ENCODE measurements at places on chromosomes 5 and 9. TPM values are rescaled to one million over a fixed set of nuclear protein-coding genes. Genes with fewer than 3 reads are reported as not detected.
A peak's percentile ranks its signal among the peaks of the same experiment; 100 is the strongest.

GRM6 gene
- not detected for total RNA-seq

DNA sequence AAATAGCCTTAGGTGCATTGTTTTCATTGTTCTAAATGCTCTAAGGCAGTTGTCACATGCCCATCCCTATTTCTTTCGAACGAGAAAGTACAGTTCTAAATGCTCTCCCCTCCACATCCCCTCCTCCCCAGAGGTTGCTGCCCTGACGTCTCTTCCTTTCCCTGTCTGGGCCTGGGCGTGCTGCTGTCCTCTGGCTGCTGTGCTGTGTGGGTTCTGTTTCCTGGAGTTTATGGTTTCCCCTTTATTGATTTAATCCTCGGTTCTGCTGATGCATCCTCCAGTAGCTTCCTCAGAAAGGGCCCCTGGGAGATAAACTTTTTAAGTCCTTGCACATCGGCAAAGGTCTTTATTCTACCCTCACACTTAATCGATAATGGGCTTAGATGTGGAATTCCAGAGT is 48.8 kb downstream of the MVB12B start:
- no peaks in the 10 kb centered on the region for H3K27me3 ChIP-seq
- H3K4me1 ChIP-seq, result peaks cover 59% of the 10 kb centered on the region
- H3K27ac ChIP-seq, result peak overlapping the region; percentile 89
- DNase-seq, result no peak

SHOC1 gene
- total RNA-seq, result not detected

DNA sequence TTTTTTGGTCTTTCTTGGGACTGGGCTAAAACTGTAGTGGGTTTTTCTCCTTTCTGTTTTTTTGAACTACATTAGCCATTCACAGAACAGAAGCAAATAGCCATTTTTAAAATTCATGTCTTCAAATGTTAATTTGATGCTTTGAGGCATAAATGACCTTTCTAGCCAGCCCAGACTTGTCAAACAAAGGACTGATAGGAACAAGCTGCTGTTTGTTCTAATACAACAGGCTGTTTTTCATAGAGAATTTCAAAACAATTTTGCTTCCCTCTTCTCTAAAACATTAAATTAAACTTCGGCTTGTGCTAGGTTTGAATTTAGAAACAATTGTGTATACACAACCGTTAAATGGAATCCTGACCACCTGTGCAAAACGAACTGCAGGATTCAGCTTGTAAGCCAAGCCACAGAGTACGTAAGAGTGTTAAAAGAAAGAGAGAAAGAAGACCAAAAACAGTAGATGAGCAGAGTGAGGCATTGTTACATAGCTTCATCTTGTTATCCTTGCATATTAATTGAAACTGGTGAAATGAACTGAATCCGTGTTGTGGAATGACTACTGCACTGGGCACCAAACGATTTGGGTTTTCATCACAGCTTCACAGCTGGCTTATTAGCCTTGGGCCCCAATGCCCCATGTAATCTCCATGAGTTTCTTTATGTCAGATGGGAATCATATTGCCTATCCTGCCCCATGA is 100.0 kb downstream of the ZSWIM6 start:
- H3K36me3 ChIP-seq, result no peaks in the 10 kb centered on the region
- H3K4me1 ChIP-seq, result peaks cover 18% of the 10 kb centered on the region

DNA sequence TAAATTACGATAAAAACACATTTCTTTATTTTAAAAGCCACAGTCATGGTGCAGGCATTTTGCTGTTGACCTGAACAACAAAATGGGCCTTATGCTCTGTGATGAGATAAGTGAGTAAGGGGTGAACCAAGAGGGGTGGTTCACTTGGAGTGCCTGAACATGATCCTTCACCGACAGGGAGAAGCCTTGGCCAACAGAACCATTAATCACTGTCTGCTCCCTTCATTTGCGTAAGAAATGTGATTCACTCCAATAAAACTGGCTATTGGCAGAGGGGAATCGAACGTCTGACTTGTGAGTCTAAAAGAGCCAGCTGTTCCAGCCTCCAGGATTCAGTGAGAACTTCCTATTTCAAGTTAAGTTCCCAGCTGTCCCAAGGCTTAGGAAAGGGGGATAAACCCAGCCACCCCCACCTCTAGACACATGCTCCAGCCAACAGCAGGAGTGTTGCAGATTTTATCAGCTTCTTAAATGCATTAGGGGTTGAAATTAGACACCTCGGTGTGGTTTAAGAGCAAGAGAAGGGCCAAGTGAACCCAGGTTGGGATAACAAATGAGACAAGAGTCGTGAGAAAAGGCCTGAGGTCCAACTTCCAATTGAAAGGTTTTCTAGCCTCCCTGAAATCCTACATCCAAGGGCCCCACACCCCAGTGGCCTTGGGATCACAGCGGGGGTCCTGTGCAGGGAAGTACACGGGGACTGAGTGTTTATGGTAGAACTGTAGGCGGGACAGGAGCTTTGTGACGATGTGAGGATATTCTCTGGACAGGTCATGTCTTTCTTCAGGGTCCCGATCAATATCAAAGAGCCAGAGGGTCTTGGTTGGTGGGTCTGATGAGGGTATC is 131.4 kb upstream of the LHFPL2 start:
- no peak overlapping the region for H3K27ac ChIP-seq
- no peak for DNase-seq

DNA sequence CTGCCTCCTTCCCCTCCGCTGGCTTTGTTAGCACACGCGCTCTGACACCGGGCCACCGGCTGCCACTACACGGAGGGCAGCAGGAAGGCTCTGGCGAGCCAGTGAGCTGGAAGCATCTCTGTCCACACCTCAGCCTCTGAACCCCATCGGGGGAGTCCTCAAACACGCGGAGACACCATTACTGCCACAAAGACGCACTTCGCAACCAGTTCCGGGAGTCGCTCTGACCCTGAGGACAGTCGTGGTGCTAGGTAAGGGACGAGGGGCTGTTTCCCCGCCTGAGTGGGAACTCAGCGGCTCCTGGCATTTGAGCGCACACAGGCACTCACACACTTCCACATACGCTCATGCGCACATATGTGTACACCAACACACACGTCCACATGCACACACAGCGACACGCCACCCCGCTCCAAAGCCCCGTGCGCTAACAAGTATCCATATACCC is 160.0 kb downstream of the C9orf152 start:
- H3K27me3 ChIP-seq, result no peaks in the 10 kb centered on the region
- H3K27ac ChIP-seq, result peak overlapping the region; percentile 60
- peak overlapping the region; percentile 98 for H3K4me3 ChIP-seq
- no peak for DNase-seq
- H3K4me1 ChIP-seq, result peaks cover 46% of the 10 kb centered on the region

TERT gene
- not detected for total RNA-seq

- H3K27ac ChIP-seq, result peak overlapping the region; percentile 86
- no peaks in the 10 kb centered on the region for H3K27me3 ChIP-seq
- H3K36me3 ChIP-seq, result peaks cover 3% of the 10 kb centered on the region
- DNase-seq, result no peak
Observed at GRCh38 chr5:61132559-61132958, 29.7 kb downstream of the SMIM15 start.

NRARP gene
- total RNA-seq, result 6.7 TPM

- DNase-seq, result no peak
- peaks cover 16% of the 10 kb centered on the region for H3K4me1 ChIP-seq
- no peak overlapping the region for H3K4me3 ChIP-seq
- no peaks in the 10 kb centered on the region for H3K27me3 ChIP-seq
- H3K27ac ChIP-seq, result no peak overlapping the region
- peaks cover 25% of the 10 kb centered on the region for H3K36me3 ChIP-seq
Observed at GRCh38 chr9:77403239-77403638, 225.9 kb downstream of the VPS13A start.

- no peak for DNase-seq
- H3K27ac ChIP-seq, result peak overlapping the region; percentile 96
- H3K27me3 ChIP-seq, result no peaks in the 10 kb centered on the region
- peaks cover 47% of the 10 kb centered on the region for H3K4me1 ChIP-seq
- H3K4me3 ChIP-seq, result no peak overlapping the region
- no peaks in the 10 kb centered on the region for H3K36me3 ChIP-seq
Observed at GRCh38 chr9:69946800-69947437, 96.7 kb upstream of the MAMDC2 start.

C8G gene
- not detected for total RNA-seq

GRCh38 chr5:72501488-72501887 is 5.7 kb downstream of the ZNF366 start:
- H3K27ac ChIP-seq, result no peak overlapping the region
- no peaks in the 10 kb centered on the region for H3K27me3 ChIP-seq
- H3K36me3 ChIP-seq, result no peaks in the 10 kb centered on the region
- DNase-seq, result no peak

- no peaks in the 10 kb centered on the region for H3K27me3 ChIP-seq
- DNase-seq, result no peak
- no peaks in the 10 kb centered on the region for H3K36me3 ChIP-seq
- H3K4me3 ChIP-seq, result no peak overlapping the region
- H3K4me1 ChIP-seq, result no peaks in the 10 kb centered on the region
Observed at GRCh38 chr5:45793638-45794532, 97.7 kb upstream of the HCN1 start.

GRCh38 chr5:96637196-96637595 is 25.0 kb upstream of the CAST start:
- peaks cover 2% of the 10 kb centered on the region for H3K27me3 ChIP-seq
- H3K36me3 ChIP-seq, result no peaks in the 10 kb centered on the region
- no peak for DNase-seq
- no peak overlapping the region for H3K4me3 ChIP-seq
- H3K27ac ChIP-seq, result no peak overlapping the region
- H3K4me1 ChIP-seq, result peaks cover 7% of the 10 kb centered on the region

DNA sequence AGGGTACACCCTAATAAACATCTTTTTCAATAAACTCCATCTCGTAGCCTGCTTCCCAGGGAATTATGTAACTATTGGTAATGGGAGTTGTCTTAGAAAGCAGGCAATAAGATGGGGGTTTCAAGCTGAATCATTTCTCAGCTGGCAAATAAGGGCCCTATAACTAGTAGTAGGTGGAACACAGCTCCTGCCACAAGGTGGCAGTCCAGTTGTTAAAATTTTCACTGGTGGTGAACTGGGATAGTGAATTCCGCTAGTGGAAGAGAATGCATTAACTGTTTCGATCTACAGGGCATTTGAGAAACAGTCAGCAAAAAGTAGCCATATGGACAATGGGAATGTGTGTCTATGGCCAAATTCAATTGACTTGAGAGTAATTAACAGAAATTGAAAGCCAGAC is 27.7 kb downstream of the PCDHB15 start:
- DNase-seq, result no peak
- no peaks in the 10 kb centered on the region for H3K27me3 ChIP-seq
- H3K36me3 ChIP-seq, result peaks cover 32% of the 10 kb centered on the region
- no peaks in the 10 kb centered on the region for H3K4me1 ChIP-seq

WNK2 gene
- total RNA-seq, result 3.3 TPM

- H3K4me1 ChIP-seq, result peaks cover 5% of the 10 kb centered on the region
- H3K36me3 ChIP-seq, result peaks cover 7% of the 10 kb centered on the region
- H3K27ac ChIP-seq, result peak overlapping the region; percentile 33
- no peak for DNase-seq
- H3K4me3 ChIP-seq, result no peak overlapping the region
Observed at GRCh38 chr9:15622318-15622971, 69.6 kb downstream of the CCDC171 start.

DNA sequence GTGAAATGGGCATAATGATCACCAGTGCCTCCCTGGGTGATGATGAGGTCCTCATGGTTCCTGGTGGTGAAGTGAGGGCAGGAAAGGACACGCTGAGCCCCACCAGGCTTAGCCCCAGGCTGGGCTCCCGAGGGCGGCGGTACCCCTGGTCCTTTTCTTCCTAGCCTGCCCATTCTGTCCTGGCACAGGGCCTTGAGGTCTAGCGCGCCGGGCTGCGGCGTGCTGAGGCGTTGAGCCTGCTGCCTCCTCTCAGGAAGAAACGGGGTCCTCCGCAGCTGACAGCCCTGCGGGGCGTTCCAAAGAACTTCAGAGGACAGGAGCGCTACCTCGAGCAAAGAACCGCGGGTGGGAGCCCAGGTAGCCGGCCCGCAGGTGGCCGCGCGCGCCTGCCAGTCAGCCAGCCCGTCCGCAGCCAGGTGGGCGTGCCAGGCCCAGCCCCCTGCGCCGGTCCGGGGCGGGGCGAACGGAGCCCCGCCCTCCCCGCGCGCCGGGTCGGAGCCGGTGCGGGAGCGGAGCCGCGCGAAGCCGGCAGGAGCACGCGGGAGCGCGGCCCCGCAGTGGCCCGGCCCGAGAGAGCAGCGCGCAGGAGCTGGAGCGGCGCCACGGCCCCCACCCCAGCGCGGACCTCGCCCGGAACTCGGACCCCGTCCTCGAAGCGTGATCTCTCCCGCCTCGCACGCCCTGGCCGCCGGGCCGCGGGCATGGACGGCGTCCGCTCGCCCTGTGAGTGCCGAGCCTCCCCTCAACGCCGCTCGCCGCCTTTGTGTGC is at the start of gene WNK2:
TSS of gene WNK2 (plus strand) at position 477 of the 769 bp plus-strand sequence. CDS start 791 bp downstream, outside the sequence.
- peaks cover 46% of the 10 kb centered on the region for H3K27me3 ChIP-seq
- no peak for DNase-seq
